ENCODE measurements at places on chromosomes 4 and X.

GRCh38 chr4:109302361-109303139 is at the start of gene COL25A1:
Gene COL25A1 (minus strand): TSS chr4:109302658.
- DNase-seq = peak; percentile 62

DNA sequence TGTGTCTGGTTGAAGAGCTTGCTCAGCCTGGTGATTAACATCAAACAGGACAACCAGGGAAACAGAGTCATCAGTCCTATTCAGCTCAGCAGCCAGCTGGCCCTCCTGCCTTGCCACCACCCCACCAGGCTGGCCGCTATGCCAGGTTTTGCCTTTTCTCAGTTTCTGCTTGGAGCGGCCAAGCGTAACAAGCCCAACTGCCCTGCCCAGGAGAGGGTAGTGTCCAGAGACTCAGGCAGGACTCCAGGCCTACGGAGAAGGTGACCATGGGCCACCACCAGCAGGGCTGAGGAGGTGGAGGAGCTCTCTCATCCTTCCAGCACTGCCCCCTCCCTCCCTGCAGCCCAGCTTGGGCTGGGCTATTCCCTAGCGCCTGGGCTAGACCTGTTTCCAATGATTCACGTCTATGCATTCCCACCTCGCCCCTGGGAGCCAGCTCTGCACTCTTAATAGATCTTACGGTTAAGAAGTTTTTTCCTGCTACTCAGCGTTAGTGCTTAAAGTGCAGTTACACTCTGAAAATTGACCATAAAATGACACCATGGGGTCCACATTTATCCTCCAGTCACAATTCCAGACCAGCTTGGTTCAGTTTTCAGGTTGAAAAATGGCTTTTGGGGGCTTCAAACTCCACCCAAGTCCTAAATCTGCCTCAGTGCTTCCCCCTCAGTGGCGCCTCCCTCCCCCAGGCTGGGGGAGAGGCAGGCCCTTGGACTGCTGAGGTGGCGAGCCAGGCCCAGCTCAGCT is 124.0 kb upstream of the PJA1 start:
- peak; percentile 62 for DNase-seq

DNA sequence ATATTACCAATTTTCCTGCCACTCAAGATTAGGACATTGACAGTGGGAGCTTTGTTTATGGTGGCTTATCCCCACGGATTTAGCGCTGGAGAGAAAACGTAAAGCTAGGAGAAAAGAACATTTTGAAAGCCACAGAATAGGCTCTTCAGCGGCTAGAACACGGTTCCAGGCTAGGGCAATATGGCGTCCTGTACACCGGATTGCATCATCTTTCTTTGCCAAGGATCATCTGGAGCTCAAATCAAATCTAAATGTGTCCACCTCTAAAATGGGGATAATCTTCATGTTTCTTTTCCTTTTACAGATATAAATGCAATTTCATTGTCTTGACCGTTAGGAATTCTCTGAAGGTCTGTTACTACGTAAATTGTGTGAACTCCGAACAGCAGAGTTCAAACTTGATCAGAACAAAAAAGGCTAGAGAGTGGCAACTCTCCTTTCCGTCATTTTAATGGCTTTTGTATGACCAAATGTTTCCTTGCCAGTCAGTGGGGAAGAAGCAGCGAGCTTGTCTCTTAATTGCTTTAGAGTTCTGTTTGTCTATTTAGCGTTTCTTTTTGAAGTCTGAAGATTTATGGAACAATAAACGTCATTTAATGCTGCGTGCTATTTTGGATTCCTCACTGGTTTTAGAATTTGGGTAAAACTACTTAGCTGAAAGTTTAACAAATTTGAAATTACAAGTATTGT is 2.6 kb upstream of the WWC2 start:
- DNase-seq = no peak

GRCh38 chrX:10798041-10798440 is 177.7 kb upstream of the MID1 start:
- DNase-seq = no peak

DNA sequence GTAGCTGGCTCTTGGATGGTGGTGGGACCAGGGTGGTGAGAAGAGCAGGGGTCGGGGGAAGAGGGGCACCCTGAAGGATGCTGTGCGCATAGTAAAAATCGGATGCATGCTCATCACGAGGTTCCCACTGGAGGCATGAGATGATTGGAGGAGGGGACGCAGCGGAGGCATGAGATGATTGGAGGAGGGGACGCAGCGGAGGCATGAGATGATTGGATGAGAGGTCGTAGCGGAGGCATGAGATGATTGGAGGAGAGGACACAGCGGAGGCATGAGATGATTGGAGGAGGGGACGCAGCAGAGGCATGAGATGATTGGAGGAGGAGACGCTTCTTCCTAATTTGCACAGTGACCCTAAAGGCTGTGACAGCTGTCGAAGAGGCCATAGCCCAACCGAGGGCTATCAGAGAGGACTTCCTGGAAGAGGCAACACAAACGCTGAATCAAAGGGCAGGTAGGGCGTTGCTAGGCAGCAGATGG is 106.7 kb downstream of the ADRA2C start:
- no peak for DNase-seq

DNA sequence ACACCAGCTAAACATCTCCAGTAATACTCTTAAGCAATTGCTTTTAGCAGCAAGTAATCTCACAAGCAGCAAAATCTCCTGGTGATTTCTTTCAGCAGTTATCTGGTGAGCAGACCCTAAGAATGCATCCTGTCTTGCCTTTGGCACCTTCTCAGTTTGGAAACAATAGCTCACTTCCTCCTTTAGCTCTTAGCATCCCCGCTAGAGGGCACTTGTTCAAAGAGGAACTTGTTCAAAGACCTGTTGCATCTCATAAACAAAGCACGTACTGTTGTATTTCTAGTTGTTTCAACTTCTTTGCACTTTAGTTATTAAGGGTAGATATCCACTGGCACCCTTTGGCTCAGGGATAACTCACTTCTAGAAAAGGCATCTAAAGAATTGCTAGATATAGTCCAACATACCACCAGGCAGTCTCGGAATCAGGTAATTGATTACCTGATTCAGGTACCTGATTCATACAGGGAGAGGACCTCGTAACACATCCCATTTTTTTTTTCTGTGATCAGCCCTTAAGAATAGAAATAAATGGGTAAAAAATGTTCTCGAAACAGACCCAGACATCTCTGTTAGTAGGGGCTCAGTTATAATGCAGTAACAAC is 81.9 kb upstream of the QRFPR start:
- peak; percentile 68 for DNase-seq

GRCh38 chrX:15838017-15838416 is 16.6 kb downstream of the AP1S2 start:
- DNase-seq = no peak

DNA sequence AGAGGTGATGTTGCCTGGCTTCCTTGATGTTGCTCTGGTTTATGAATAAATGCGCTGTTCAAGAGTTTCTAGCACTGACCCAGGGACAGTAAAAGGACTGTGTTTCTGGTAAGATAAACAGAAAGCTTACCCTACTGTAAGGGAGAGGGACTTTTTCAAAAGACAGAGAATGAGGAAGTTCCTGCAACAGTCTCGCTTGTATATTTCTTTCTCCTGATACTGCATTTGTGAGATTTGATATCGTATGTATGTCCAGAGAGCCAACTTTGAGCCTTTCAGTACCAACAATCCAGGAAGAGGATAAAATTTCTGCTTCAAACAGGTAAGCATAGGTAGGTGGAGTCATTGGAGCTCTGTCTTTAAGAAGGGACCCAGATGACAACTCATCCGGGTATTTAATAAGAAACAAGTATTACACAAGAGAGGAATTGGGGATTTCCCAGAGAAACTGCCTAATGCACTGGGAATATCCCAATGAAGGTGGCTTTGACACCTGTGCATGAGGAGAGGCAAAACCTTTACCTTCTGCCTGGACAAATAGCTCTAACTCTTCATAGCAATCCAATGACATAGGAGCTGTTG is 773 bp downstream of the DAPP1 start:
- DNase-seq = no peak

GRCh38 chr4:6688879-6689505 is 4.7 kb upstream of the S100P start:
- DNase-seq = peak; percentile 97

GRCh38 chrX:68273887-68274286 is 159.4 kb downstream of the OPHN1 start:
- peak; percentile 11 for DNase-seq

DNA sequence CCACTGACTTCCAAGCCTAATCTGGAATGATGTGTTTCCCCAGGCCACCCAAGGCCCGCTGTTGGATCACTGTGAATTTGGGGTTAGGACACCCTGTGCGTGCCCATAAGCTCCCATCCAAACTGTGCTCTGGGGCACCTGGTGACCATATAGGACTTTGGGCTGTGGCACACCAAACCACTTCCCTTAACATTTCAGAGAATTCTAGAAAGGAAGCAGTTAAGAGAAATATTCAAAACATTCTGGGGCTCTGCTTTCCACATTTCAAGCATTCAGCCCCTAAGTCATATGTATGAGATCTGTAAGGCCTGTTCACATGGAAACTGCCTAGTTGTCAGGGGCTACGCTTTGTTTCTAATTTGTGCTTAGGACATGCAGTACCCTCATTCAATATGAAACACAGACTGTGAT is 14.4 kb downstream of the VGLL1 start:
- no peak for DNase-seq

- DNase-seq = peak; percentile 42
Measured at GRCh38 chr4:127182687-127183086, 450.1 kb upstream of the INTU start.
